Astrocyte (in vitro differentiated cells and primary cell): ENCODE measurements at places on chromosomes 11 and 22.
A peak's percentile ranks its signal among the peaks of the same experiment; 100 is the strongest.

DNA sequence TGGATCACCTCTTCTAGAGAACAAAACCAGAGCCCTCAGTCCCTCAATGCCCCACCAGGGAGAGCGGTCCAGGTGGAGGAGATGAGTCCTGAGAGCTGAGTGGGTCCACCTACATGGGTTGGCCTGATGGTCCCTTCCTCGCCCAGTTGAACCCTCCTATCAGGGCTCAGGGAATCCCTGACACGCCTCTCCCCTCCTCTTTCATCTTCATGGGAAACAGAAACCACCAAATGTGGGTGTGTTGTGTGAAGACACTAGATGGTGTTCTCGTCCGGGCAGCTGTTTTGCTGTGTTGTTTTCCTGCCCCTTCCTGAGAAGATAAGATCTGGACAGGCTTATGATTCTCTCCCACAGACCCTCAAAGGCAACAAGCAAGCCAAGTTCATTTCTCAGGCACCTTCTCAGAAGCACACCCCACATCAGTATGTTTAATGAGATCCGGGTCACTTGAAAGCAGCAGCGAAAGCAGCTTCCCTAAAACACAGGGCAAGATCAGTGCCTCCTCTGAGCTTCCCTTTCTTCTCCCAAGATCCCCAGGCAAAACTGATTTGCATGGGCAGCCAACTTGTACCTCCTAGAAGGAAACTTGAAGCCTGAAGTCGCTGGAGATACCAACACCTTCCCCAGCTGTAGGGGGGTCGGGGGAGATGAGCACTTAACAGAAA is 35.3 kb upstream of the POU2AF1 start:
- no peak for DNase-seq

DNA sequence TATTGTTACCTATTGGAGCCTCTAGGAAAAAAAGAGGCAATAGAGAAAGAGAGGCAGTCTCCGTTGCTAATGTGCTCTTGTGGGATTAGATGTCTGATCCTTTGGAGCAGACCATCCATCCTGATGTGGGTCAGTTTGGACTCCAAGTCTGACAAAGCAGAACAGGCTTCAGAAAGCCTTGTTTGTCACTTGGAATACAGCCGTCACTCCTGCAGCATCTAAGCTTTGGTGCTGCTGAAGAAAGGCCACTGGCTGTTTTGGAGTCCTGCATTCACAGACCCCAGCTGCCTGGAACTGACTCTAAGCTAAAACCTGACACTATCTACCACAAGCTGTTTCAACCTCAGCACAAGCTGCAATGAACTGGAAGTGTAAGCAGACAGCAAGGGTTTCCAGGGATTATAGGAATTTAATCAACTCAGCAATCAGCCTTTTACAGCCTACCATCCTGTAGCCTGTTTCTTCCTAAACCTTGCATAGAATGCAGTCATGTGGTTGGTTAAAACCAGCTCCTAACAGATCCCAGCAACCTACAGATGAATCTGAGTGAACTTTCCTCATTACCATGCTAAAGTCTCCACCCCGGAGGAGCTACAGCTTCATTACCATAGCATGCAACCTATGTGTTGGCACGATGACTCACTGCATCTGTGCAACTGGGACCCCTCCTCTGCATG is 3.7 kb upstream of the PLAAT4 start:
- DNase-seq, result peak; percentile 53

GRCh38 chr22:24400034-24400725 is 27.2 kb upstream of the ADORA2A start:
- no peak for DNase-seq

- DNase-seq, result no peak
Observed at GRCh38 chr11:44943118-44943517, 7.6 kb downstream of the TP53I11 start.

GRCh38 chr22:19645391-19645790 is 68.9 kb upstream of the SEPTIN5 start:
- DNase-seq, result no peak

- DNase-seq, result no peak
Observed at GRCh38 chr11:15943418-15944197, 412.7 kb downstream of the SOX6 start.

- DNase-seq, result no peak
Observed at GRCh38 chr11:111137846-111138245, 107.7 kb upstream of the POU2AF2 start.

- DNase-seq, result no peak
Observed at GRCh38 chr22:31090217-31091085, 9.3 kb downstream of the SMTN start.

GRCh38 chr11:44065161-44065661 is 859 bp upstream of the ACCS start:
- no peak for DNase-seq

DNA sequence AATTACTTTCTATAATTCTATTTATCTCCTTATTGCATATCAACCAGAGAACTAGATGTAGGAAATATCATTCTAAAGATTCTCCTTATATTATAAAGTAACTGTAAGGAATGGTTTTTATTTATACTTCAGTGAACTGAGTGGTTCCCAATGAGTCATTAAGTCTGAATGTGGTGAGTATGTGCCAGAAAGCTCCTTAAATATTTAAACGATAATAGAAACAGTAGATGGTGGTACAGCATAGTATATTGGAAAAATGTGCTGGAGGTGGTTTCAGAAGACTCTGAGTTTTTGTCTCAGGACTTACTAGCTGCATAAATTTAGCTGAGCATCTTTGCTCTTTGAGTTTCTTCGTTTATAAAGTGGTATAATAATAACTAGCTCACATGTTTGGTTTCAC is 653.5 kb downstream of the FAM181B start:
- peak; percentile 51 for DNase-seq

GRCh38 chr11:78708388-78708787 is 133.7 kb upstream of the NARS2 start:
- DNase-seq, result no peak

- DNase-seq, result no peak
Observed at GRCh38 chr11:71249301-71249700, 3.1 kb downstream of the SHANK2 start.

GRCh38 chr11:47991894-47992293 is 11.5 kb downstream of the PTPRJ start:
- DNase-seq, result no peak
